Activated CD8-positive, alpha-beta memory T cell treated with anti-CD3 and anti-CD28 coated beads, Interleukin-2, amount 10 ng/mL, durations not matched to agents 7 days and 5 days (primary cell): ENCODE measurements at places on chromosomes 11 and 22. TPM values are rescaled to one million over a fixed set of nuclear protein-coding genes. Genes with fewer than 3 reads are reported as not detected.

DNA sequence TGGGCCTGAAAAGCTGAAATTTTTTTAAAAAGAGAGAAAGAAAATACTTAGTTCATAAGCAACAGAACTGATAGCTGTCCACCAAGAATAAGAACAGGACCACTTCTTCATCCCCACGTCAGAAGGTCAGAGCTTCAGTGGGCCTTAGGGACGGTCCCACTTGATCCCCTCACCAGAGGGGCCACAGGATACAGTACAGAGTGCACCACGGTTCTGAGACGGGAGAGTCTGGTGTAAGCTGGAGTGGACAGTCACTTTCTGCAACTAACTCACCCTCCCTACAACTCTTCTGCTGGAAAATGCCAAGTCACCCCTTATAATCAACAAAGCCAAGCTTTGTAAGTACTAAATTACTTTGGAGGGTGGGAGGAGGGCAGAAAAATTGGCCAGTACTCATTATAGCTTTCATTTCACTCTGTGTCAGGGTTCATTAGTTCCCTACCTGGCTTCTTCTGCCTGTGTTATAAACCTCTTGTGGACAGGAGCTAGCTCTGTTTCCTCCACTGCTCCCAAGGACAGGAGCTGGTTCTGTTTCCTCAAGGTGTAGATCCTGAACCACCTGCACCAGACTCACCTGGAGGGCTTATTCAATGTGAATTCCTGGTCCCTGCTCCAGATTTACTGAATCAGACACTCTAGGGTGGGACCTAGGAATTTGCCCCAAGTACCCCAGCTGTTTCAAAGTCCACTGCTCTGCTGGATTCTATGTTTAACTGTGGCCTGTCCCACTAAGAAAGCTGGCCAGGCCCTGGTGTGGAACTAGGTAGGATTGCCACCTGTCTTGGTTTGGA is 39.6 kb downstream of the SCGB1A1 start:
- no peak for DNase-seq

DNA sequence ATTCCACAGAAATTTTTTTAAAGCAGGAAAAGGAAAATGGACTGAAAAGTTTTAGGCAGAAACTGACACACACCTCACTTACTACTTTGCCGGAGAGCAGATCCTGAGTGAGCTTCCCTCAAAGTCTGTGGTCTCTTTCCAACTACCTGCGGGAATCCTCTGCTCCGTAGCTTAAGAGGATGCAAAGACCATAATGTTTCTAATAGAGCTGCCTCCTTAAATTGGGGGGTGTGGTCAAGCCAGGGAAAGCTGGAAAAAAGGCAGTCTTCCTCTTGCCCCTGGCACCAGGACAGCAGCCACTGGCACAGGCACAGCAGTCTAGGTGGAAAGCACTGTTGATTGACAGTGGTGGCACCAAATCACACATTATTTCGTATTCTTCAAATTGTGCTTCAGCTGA is at the start of gene ETS1:
ETS1 (minus strand) TSS at position 144 of the 400 bp plus-strand sequence. CDS start 14,428 bp downstream, outside the sequence.
- DNase-seq: no peak

DNA sequence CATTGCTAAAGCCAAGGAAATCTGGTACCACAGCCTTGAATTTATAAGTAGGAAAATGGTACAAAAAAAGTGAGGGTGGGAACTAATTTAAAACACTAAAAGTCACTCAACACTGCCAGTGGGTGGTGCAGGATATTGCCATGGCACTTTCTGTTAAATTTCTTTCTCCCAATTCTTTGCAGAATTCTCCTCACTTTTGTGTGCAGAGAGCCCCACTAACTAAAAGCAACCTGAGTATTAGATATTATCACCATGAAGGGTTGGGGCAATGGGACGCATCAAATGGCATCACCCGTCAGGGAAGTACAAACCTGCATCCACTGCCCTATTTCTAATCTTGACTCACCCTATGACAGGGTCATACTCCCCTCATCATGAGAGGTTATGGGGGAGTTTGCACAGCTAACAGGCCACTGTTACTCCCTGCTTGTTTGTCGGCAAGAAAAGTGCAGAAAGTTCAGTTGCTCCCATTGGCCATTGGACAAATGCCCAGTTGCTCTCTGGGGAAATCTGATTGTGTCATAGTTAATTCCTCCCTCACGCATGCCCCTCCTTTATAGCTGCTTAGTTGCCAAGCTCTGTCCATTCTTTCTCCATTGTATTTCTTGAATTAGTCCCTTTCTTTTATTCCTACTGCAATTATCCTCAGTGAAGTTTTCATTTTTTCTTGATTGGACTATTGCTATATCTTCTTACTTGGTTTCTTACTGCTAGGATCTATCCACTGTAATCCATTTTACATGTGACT is 93.8 kb upstream of the BLID start:
- no peak for DNase-seq

DNA sequence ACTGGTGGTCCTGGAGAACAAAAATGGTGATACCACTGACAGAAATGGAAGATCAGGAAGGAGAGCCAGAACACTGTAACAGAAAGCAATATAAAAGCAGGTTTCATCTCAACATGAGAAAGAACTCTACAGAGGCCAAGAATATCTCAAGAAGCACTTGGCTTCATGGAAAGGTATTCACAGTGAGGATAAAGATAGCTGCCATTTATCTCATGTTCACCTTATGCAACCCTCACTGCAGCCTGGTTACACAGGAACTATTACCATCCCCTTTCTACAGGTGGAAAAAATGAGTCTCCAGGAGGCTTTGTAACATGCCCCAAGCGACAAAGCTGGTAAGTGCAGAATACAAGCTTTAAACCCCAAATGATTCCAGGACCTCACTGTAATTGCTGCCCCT is 606.1 kb upstream of the CADM1 start:
- DNase-seq: no peak

DNA sequence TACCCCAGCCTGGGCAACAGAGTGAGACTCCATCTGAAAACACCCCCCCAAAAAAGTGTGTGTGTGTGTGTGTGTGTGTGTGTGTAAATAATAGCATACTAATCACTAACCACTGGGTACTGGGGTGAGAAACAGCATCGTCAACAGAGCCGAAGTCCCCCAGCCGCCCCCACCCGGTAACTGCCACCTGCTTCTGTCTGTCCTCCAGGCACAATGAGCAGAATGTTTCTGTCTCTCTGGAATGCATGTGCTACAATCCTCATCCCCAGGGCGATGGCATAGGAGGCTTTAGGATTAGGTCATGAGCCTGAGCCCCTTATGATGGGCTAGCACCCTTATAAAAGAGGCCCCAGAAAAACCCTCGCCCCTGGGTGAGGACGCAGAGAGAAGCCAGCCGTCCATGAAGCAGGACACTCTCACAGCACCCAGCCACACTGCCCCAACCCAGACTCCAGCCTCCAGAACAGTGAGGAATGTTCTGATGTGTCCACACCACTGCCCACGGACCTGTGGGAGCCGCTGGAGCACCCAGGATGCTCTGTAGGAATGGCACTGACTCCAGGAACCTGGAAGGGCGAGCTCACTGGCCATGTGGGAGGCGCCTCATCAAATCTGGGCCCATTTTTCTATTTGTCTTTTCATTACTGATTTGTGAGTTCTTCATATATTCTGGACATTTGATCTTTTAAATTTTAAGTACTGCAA is 9.9 kb downstream of the TTLL8 start:
- DNase-seq: no peak

The P2RY2 gene
- total RNA-seq: not detected

GRCh38 chr11:124846070-124846673 is 19.1 kb upstream of the ROBO3 start:
- DNase-seq: no peak

The OR2AT4 gene
- not detected for total RNA-seq

GRCh38 chr22:37218771-37219411 is 6.6 kb upstream of the SSTR3 start:
- DNase-seq: peak; percentile 82

GRCh38 chr11:69562302-69562701 is 78.7 kb upstream of the CCND1 start:
- DNase-seq: no peak

DNA sequence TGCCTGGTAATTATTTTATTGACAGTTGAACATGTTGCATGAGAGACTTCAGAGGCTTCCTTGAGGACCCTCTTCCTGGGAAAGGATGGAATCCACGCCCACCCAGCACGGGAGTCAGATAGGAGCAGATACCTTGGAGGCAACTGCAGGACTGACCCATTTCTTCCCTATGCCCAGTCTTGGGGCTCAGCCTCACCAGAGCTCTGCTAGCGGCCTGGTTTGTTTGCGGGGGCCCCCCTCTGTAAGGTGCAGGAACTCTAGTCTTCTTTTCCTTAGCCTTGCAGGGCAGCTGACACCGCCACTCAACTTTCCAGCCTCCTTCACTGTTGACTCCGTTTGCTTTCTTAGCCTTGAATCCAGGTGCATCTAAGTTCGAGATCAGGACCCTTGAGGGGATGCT is 1032.8 kb downstream of the BRD1 start:
- no peak for DNase-seq
